ENCODE measurements at places on chromosomes 4 and X.
A peak's percentile ranks its signal among the peaks of the same experiment; 100 is the strongest.

- peak; percentile 63 for DNase-seq
Observed at GRCh38 chrX:47854474-47854873, 17.8 kb downstream of the ZNF81 start.

DNA sequence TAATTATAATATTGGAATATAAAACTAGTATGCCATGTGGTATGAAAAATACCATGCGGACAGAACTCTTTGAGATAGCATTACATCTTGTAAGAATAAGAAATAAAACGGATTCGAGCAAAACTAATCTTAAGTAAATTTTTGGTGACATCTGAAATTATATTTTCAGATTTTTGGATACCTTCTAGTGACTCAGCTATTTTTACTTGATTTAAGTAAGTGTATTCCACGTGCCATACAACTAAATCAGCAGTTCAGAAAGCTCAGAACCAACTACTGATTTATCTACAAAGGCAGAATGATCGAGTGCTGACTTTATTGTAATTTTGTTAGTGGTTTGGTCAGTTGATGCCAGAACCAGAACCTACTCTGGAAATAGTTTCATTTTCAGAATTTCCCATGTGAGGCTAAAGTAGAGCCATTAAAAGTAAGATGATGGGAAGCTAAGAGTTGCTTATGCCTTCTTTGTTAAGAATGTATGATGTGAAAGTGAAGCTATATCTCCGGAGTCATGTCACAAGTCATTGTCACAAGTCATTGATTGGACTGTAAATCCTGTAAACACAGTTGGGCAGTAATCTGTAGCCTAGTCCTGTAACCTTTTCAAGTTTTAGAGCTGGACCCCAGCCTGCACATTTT lies 4.0 kb downstream of the ING2 start:
- no peak for DNase-seq

- no peak for DNase-seq
Observed at GRCh38 chr4:41256131-41256739, 493 bp upstream of the UCHL1 start.

GRCh38 chr4:167383291-167383690 lies 149.0 kb upstream of the SPOCK3 start:
- no peak for DNase-seq

- no peak for DNase-seq
Observed at GRCh38 chrX:51779306-51779705, 36.1 kb downstream of the GSPT2 start.

DNA sequence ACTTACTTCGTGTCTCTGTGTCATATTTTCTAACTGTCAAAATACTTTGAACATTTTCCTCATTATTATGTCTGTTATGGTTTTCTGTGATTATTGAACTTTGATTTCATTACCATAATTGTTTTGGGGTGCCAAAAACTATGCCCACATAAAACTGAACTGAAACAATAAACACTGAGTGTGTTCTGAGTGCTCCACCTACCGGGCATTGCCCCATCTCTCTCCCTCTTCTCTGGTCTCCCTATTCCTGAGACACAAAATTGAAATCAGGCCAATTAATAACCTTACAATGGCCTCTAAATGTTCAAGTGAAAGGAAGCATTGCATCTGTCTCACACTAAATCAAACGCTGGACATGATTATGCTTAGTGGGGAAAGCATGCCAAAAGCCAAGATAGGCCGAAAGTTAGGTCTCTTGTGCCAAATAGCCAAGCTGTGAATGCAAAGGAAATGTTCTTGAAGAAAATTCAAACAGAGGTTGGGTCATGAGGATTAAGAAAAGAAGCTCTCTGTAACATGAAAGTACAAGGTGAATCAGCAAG lies 972.3 kb downstream of the PCDH7 start:
- DNase-seq: no peak

Measured in HAP-1 (cell line).